Mesothelial cell of epicardium (in vitro differentiated cells): ENCODE measurements at places on chromosomes 6 and 20.

DNA sequence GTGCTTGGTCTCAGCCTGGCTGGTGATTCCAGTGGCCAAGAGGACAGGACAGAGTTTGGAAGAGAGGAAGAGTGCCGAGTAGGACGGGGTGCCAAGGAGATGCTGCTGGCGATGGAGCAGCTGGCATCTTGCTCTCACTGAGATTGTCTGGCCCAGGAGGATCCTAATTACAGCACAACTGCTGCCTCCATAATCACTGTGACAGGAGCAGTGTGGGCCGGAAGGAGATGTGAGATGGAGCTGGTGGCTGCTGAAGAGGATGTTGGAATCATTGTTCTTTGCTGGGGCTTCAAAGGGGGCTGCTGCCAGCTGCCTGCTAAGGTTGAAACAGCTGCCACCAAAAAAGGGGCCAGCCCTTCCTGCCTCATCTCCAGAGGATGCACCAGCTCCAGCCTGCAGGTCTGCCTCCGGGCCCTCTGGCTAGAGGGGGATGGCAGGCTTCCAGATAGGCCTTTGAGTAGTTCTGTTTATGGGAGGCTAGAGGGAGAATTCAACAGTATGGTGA lies 214.4 kb downstream of the RNF144B start:
- no peak overlapping the region for H3K27ac ChIP-seq
- DNase-seq, result no peak
- peaks cover 30% of the 10 kb centered on the region for H3K27me3 ChIP-seq

DNA sequence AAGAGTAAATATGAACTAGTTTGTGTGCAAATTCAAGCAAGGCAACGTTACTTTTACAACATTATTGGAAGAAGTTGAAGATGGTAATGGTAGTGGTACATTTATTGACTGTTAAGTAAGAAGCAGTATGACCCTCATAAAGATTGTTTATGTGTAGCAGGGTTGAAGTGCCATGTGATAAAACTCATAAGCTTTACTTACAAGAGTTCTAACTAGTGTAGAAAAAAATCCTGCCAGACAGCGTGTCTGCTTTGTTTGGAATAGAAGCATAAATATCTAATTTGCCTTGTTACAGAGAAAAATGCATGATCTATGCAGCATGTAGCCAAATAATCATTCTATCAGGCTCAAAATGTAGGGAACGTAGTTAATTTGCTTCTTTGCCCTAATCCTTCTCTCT lies 450.8 kb upstream of the SOX4 start:
- H3K4me1 ChIP-seq, result peaks cover 54% of the 10 kb centered on the region
- H3K4me3 ChIP-seq, result no peak overlapping the region
- H3K27me3 ChIP-seq, result no peaks in the 10 kb centered on the region
- peaks cover 5% of the 10 kb centered on the region for H3K36me3 ChIP-seq
- DNase-seq, result no peak

DNA sequence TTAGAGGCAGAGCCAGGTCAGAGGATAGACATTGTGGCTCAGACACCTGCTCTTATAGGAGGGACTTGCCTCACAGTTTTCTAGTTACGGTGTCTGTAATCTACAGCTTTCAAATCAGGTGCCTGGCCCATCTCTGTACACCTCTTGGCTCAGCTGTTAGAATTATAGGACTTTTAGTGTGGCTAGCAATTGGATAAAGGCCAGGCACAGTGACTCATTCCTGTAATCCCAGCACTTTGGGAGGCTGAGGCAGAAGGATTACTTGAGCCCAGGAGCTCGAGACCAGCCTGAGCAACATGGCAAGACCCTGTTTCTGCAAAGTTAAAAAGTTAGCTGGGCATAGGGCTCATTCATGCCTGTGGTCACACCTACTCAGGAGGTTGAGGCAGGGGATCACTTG lies 20.0 kb downstream of the BRPF3 start:
- H3K36me3 ChIP-seq, result peaks cover 37% of the 10 kb centered on the region
- no peak for DNase-seq
- H3K4me1 ChIP-seq, result no peaks in the 10 kb centered on the region
- no peak overlapping the region for H3K4me3 ChIP-seq
- H3K27me3 ChIP-seq, result no peaks in the 10 kb centered on the region
- H3K27ac ChIP-seq, result no peak overlapping the region

DNA sequence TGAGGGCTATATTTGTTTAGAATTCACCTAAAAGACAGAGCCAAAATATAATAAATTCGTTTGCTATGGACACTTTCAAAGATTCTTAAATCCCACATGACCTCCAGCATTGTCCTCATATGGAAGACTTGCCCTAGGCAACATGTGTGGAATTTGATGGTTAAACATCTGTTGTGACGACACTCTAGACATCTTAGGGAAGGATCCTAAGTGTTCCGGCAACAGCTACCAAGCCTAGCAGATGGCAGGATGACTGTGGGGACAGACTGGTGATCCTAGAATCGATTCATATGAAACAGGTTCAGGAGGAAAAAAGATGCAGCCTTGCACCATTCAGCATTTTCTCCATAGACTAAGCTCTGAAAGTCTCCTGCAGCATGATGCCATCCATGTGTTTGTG lies 77.6 kb upstream of the BACH2 start:
- no peak overlapping the region for H3K4me3 ChIP-seq
- H3K27me3 ChIP-seq, result no peaks in the 10 kb centered on the region
- H3K36me3 ChIP-seq, result no peaks in the 10 kb centered on the region
